ENCODE measurements at places on chromosomes 1 and 21. TPM values are rescaled to one million over a fixed set of nuclear protein-coding genes. Genes with fewer than 3 reads are reported as not detected.

- no peak overlapping the region for H3K27ac ChIP-seq
- H3K4me1 ChIP-seq: no peaks in the 10 kb centered on the region
- H3K36me3 ChIP-seq: no peaks in the 10 kb centered on the region
- no peaks in the 10 kb centered on the region for H3K27me3 ChIP-seq
Observed at GRCh38 chr1:219924342-219924741, 4.0 kb downstream of the SLC30A10 start.

SMIM11 gene
- total RNA-seq: 13.5 TPM

DNA sequence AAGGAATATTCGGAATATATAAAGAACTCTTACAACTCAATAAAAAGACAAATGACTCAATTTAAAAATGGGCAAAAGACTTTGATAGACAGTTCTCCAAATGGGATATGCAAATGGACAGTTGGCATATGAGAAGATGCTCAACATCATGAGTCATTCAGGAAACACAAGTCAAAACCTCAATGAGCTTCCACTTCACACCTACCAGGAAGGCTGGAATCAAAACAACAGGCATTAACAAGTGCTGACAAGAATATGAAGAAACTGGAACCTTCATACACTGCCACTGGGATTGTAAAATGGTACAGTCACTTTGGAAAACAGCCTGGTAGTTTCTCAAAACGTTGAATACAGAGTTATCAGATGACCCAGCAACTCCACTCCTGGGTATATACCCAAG, 17.2 kb downstream of the PGBD5 start:
- no peaks in the 10 kb centered on the region for H3K4me1 ChIP-seq
- no peaks in the 10 kb centered on the region for H3K36me3 ChIP-seq
- H3K27ac ChIP-seq: no peak overlapping the region
- no peaks in the 10 kb centered on the region for H3K27me3 ChIP-seq

GRCh38 chr1:207058252-207058651, 5.2 kb downstream of the PFKFB2 start:
- H3K4me3 ChIP-seq: no peak overlapping the region
- no peaks in the 10 kb centered on the region for H3K36me3 ChIP-seq
- no peaks in the 10 kb centered on the region for H3K27me3 ChIP-seq
- DNase-seq: no peak
- H3K4me1 ChIP-seq: no peaks in the 10 kb centered on the region
- H3K27ac ChIP-seq: no peak overlapping the region

OR2T33 gene
- not detected for total RNA-seq

DNA sequence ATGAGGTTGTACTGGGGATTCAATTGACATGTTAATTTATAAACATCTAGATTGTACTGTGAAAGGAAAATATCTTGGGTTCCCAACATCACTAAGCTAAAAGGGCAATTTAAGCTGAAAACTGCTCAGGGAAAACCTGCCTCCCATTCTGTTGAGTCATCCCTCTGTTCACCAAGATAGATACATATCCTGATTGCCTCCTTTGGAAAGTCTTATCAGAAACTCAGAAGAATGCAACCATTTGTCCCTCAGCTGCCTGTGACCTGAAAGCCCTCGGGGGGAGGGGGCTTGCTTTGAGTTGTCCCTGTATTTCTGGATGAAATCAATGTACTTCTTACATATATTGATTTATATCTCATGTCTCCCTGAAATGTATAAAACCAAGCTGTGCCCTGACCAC, 187.0 kb upstream of the ETV3 start:
- no peaks in the 10 kb centered on the region for H3K36me3 ChIP-seq
- H3K4me1 ChIP-seq: no peaks in the 10 kb centered on the region
- no peak for DNase-seq
- no peak overlapping the region for H3K27ac ChIP-seq
- no peak overlapping the region for H3K4me3 ChIP-seq
- no peaks in the 10 kb centered on the region for H3K27me3 ChIP-seq

NEGR1 gene
- total RNA-seq: not detected

RAB42 gene
- 0.37 TPM for total RNA-seq

CNKSR1 gene
- total RNA-seq: 0.29 TPM

DNA sequence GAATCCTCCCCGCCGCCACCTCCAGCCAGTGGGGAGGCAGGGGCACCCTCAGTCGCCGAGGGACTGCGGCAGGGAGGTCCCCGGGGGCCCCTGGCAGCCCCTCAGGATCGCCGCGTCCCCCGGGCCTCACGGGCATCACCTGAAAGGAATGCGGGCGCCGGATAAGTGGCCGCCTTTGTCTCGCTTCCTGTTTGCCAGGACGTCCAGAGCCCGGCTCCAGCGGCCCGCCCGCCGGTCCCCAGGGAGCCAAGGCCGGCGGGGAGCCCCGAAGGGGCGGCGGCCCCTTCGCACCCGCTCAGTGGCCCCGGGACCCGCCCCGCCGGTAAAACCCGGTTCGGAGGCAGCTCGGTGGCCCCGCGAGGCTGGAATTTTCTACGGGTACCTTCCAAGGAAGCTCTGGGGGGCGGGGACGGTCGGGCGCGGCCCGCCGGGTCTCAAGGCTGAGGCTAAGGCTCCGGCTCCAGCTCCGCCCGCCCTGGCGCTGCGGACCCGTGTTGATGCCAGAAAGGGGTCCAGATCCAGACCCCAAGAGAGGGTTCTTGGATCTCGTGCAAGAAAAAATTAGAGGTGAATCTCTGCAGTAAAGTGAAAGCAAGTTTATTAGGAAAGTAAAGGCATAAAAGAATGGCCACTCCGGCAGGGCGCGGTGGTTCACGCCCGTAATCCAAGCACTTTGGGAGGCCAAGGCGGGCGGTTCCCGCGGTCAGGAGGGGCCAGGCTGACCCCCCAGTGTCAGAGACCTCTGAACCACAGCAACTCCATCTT, 12.6 kb downstream of the TINAGL1 start:
- no peaks in the 10 kb centered on the region for H3K4me1 ChIP-seq
- H3K36me3 ChIP-seq: no peaks in the 10 kb centered on the region
- DNase-seq: no peak
- H3K4me3 ChIP-seq: no peak overlapping the region
- H3K27ac ChIP-seq: no peak overlapping the region
